ENCODE measurements at places on chromosomes 11 and 22.

GRCh38 chr11:120703358-120704152 lies 192.0 kb downstream of the GRIK4 start:
- DNase-seq: no peak

GRCh38 chr11:32267679-32268187 lies 167.6 kb downstream of the WT1 start:
- no peak for DNase-seq

GRCh38 chr22:20551805-20552442 lies 44.5 kb downstream of the MED15 start:
- DNase-seq: no peak

- no peak for DNase-seq
Observed at GRCh38 chr22:38034278-38034882, 22.8 kb upstream of the PICK1 start.

GRCh38 chr11:100748153-100748552 lies 61.1 kb downstream of the ARHGAP42 start:
- no peak for DNase-seq

DNA sequence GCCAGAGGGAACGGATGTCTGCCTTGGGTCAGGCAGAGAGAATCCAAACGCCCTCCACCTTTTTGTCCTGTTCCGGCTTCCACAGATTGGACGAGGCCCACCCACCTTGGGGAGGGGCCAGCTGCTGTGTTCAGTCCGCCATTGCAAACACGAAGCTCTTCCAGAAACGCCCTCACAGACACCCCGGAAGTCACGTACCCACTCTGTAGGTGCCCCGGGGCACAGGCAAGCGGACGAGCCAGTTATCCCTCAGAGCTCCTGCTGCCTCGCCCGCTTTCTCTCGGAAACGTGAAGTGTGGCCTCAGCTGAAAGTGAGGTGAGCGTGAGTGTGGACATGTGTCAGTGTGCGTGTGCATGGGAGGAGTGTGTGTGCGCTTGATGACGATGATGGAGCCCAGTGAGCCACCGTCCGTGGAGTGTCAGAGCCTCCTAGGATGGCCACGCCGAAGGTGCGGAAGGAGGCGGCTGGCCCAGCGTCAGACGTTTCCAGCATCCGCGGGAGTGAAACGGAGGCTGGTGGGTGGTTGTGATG lies 869.2 kb downstream of the TBC1D22A start:
- no peak for DNase-seq

- no peak for DNase-seq
Observed at GRCh38 chr11:62513626-62514025, 33.0 kb downstream of the AHNAK start.

GRCh38 chr11:10607462-10608132 lies 39.1 kb upstream of the LYVE1 start:
- DNase-seq: no peak

DNA sequence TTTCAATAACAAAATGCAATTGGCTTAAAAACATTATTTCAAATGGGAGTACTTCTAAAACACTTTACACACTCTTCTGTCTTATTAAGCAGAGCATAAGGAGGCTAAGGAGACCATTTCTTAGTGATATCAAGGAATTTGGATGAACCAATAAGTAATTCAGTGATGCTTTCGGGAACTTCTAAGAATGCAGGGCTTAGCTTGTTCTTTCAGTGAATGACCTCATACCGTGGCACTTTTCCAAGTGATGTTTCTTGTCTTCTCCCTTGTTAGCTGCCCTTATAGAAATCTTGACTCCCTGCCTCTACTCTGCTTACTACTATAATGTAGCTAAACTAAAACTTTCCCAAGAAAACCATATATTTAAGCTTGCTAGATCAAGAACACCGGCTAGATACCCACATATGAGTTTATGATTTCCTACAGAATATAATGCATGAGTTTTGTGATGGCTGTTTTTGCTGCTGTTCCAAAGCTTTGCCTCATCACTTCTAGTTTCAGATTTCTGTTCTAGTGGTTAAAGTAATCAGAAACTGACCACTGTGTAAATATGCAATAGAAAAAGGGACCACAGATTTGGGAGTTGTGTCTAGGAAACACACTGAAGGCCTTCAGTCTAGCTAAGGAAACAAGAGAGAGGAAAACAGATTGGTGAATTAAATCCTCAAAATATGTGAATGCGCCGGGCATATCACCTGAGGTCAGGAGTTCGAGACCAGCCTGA lies 37.5 kb upstream of the STK33 start:
- no peak for DNase-seq

DNA sequence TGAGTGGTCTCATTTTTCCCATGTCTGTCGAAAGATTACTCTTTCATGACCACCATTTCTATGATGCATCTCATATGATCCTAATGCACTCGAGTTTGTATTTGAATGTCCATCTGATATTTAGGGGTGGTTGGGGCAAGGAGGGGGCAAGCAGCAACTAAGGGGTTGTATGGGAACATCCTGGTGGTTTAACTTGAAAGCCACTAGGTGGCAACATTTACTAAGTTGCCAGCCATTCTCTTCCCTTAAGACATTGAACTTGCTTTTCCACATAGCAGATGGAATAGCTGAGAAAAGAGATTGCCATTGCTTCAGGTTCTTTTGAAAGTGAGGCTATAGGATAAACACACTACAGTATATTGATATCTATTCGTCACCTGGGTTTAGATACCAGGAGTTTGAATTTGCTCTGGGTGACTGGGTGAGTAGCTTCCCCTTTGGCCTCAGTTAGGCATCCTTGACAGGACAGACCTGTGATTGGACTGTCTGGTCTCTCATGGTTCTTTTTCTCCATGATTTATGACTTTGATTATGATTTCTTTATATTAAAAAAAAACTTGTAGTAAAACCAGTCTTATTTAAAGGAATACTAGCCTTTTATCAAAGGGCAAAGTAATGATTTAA lies 32.4 kb downstream of the NF2 start:
- no peak for DNase-seq

GRCh38 chr11:130535520-130535919 lies 87.1 kb downstream of the ADAMTS15 start:
- DNase-seq: no peak

GRCh38 chr22:30216710-30217109 lies 29.8 kb downstream of the LIF start:
- DNase-seq: no peak
